NCI-H1930 (cell line): ENCODE measurements at places on chromosomes 2 and 18.

GRCh38 chr2:53422979-53423378 is 344.6 kb upstream of the CHAC2 start:
- DNase-seq, result no peak

DNA sequence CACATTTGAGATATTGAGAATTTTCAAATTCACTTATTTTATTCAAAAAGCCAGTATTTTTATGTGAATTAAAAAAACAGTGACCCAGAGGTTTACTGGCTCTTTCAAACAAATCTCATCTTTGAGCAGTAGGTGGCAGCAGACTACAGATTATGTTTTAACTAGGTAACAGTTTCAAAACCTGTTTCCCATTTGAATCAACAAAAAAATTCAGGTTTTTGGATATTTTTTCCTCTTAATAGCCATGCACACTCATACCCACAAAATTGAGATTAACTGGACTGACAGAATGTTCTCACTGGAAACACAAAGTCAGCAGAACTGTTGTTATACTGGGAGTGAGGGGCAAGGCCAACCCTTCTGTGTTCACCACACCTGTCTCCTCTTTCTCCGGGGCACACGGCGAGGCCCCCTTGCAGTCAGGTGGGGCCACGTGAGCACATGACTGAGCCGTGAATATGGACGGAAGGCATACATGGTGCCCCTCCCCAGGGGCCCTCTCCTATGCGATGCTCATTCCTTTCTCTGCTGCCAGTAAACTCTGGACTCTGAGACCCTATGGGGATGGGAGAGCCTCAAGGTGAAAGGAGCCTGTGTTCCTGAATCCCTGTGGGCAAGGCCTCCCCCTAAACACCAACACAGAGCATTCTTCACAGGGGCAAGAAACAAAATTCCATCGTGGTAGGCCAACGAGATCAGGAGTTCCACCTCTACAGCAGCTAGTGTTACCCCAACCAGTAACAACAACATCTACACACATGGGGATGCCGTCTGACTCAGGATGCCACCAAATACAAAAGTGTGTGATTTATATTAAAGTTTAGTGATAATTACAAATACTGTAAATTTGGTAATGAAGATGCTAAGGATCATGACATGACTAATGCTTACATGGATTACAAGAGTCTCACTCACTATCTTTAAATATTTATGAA is 80.4 kb downstream of the LPIN2 start:
- no peak for DNase-seq

- DNase-seq, result no peak
Observed at GRCh38 chr2:48059975-48060374, 153.7 kb upstream of the FBXO11 start.

DNA sequence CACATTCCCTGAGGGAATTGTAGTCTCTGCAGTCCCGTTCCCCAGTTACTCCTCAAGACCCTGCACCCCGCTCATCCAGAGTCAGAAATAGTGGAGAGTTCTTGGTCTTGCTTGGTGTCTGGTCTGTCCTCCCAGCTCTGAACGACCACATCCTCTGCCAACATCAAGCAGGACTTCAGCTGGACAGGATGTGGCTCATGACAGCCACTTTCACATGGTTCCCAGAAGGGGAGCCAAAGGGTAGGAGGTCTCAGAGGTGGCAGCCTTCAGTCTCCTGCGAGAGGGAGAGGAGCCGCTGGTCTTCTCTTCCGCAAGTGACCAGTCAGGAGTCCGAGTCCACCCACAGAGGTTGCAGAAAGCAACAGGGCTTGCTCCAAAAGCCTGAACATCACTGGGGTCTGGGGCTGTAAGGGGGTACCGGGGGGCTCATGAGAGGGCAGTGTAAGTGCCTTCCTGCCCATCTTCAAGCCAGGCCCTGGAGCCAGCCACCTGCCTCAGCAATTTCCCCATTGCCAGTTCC is 29.8 kb downstream of the B3GNT7 start:
- DNase-seq, result no peak

DNA sequence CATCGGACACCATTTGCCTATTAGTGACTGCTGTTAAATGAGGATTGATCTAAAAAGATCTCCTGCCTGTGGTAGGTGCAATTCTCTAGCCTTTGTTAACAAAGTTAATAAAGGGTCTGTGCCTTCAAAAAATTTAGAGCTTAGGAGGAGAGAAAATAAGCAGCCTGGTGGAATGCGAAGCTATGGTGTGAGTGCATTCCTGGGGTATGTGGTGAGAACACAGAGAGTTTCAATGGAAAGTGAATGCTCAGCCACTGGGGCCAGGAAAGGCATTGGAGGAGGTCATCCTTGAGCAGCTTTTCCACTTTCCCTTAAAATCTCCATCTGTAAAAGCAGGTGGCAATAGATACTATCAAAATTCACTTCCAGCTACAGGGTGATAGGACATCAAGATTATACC is 331.2 kb upstream of the LRATD1 start:
- DNase-seq, result no peak

DNA sequence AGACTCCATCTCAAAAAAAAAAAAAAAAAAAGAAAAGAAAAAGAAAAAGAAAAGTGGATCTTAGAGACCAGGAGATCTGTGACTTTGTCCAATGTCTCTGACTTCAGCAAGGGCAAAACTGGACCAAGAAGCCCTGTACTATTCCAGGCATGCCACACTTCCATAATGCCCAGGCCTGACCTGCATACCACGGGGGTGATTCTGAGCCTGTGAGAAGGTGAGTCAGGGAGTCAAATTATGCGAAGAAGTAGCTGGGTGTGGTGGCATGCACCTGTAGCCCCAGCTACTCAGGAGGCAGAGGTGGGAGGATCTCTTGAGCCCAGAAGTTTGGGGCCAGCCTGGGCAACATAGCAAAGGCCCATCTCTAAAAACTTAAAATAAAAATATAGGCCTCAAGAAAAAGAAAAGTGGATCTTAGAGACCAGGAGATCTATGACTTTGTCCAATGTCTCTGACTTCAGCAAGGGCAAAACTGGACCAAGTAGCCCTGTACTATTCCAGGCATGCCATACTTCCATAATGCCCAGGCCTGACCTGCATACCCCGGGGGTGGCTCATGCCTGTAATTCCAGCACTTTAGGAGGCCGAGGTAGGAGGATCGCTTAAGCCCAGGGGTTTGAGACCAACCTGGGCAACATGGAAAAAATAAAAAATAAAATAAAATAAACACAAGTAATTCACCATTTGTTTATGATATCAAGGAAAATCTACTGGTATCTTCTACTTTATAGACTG is 12.2 kb upstream of the PUM2 start:
- DNase-seq, result no peak

DNA sequence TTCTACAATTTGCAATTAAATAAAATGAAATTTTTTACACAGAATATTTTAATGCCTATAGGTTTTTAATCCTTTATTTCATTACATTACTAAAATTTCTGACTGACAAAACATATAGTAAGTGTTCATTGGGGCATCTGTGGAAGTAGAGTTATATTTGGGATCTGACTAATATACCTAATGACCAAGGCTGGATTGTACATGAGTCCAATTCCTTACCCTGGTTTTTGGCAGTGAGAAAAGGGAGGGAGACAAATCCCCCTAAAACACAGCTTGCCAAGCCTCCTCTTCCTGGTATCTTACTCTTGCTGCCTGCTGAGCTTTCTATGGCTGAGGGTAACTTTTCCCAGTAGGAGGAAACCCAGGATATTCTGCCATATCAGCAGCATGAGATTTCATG is 149.4 kb upstream of the CDH20 start:
- no peak for DNase-seq

- no peak for DNase-seq
Observed at GRCh38 chr2:240178564-240178963, 38.1 kb upstream of the OTOS start.

- no peak for DNase-seq
Observed at GRCh38 chr2:71939588-71940535, 207.8 kb downstream of the CYP26B1 start.

DNA sequence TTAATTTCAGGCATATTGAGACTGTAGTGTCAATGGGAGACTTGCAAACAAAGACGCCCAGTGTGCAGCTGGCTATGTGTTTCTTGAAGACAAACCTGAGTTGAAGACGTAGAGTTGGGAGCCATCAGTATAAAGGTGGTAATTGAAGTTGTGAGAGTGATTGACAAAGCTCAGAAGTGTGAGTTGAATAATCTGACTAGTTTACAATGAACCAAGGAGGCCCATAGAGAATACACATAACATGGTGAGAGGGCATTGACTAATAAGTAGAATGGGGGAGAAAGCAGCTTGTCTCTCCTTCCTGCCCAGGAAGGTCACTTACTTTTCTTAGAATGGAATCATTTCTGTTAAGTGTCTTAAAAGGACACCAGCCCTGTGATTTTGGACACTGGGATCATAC is 14.1 kb downstream of the SP110 start:
- DNase-seq, result no peak

DNA sequence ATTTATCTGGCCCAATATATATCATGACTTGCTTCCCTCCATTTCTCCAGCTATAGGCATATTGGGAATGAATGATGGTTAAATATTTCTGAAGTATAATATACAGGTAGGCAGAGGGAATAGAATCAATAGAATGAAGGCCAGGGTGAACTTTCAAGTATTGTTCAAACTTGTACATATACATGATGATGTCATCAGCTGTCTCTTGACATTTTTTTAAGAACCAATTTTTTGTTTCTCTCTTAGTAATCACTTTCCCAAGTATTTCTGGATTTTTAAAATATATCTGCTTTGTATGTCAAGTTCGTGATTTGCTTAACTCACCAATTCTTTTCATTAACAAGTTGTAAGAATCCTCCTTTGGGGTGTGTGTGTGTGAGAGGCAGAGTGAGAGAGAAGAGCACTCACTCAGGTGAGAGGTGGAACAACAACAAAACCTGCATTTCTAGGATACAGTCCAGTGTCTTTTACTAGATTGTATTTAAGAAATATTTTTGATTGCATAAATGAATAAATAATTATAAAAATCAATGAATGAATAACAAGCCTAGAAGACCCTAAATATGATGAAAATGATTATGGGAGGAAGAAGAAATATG is 1239.1 kb downstream of the LRP1B start:
- no peak for DNase-seq

DNA sequence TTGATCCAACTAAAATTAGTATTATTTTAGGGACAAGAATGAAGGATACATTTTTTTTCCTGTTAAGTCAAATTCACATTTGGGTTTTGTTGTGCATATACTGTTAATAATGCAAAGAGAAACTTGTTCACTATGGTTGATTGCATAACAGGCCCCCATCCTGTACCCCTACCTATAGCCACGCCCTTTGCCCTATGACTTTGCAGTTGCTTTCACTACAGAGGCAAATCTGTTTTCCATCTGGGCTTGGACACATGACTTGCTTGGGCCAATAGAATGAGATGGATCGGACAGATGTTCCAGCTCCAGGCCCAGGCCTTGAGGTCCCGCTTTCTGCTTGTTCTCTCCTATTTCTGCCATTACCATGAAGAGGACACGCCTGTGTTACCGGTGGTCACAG is 278.5 kb upstream of the HNRNPA3 start:
- DNase-seq, result no peak
